Kidney capillary endothelial cell (primary cell): ENCODE measurements at places on chromosomes 5 and 9.
A peak's percentile ranks its signal among the peaks of the same experiment; 100 is the strongest.

- DNase-seq: no peak
Measured at GRCh38 chr5:107457881-107458280, 212.9 kb downstream of the EFNA5 start.

DNA sequence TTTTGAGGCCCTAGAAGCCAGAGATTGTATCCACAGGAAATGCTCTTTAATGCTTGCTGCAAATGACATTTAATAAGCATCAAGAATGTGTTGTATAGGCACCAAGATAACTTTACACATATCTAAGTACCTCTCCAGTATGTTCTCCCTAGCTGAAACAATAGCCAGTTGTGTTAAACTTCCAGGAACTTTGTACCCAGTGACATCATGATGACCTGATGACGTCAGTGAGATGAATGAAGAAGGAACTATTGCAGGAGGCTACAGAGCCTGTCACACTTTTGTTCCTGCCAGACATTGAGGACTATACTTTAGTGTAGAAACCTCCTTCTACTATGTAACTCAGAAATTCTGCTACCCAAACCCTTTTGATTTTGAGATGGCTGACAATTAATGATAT is 129.8 kb downstream of the CD180 start:
- no peak for DNase-seq

DNA sequence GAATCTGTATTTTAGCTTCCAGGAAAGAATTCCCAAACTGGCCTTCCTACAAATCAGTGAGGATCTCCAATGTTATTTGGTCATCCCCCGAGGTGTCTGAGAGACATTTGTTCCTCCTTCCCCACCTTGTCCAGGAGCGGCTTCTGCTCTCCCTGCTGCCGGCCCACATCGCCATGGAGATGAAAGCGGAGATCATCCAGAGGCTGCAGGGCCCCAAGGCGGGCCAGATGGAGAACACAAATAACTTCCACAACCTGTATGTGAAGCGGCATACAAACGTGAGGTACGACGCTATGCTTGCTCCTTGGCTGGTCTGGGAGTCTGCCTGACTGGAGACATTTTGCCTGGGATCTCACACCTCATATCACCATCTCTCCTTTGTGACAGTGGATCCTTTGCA is 160.4 kb downstream of the CFAP90 start:
- DNase-seq: no peak

GRCh38 chr9:94286116-94286515 is 27.0 kb downstream of the ZNF169 start:
- DNase-seq: no peak

DNA sequence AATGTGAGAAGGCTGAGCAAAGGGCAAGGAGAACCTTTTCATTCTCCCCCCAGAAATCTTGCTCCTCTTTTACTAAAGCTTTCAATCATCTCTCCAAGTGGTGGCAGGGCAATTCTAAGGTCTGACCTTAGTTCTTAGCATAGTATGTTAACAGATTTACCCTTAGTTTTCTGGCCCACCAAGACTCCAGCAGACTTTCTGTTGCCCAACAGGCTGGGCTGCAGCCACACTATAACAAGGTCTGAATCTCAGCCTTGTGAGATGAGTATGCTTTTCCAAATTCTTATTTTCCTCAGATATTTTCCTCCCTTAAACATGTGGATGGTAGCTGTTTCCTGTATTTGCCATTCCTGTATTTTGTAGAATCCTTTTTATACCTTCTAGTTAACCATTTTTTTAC is 69.5 kb downstream of the NIPBL start:
- no peak for DNase-seq

DNA sequence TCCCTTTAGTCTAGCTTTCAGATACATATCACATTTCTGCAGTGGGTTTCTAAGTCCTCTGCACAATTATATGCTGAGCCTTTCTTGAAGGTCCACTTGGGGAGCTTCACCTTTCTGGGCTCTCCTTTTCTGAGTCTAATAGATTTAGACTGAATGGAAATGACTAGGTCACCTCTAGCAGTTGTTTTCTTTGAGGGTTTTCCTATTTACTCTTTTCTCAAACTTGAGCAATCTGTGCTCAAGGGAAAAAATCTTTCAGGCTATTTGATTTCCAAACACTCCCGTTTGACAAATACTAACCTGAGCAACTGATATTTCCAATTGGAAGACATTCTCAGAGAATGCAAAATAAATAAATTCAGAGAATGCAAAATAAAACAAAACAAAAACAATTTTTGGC is 39.0 kb downstream of the ISOC1 start:
- DNase-seq: no peak

DNA sequence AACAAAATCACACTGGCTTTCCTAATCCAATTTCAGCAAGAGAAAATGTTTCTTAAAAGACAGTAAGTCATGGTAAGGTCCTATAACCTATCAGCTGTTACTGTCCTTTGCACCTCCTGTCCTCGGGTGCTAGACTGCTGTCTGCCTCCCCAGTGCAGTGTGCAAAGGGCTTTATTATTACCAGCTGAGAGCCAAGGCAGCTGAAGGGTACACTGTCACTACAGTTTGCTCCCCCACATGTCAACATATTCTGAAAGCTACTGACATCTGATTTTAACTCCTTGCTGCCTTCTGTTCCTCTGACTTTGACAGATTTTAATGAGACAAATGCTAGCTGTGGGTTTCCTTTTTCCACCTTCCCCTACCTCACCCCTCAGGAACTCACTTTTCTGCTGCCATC is 389.4 kb upstream of the SLC24A2 start:
- DNase-seq: no peak

DNA sequence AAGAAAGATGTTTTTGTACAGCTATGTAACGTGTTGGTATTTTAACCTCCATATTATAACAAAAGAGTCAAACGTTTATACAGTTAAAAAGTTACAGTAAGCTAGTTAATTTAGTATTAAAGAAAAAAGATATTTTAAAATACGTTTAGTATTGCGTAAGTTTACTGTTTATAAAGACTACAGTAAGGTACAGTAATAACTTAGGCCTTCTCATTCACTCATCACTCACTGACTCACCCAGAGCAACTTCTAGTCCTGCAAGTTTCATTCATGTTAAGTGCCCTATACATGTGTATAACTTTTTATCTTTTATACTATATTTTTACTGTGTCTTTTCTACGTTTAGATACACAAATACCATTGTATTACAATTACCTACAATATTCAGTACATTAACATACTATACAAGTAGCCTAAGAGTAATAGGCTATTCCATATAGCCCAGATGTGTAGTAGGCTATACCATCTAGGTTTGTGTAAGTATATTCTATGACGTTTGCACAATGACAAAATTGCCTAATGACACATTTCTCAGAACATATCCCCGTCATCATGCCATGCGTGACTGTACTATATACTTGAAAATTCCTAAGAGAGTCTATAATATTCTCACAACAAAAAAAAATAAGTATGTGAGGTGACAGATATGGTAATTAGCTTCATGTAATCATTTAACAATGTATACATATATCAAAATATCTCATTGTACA is 33.8 kb downstream of the ERP44 start:
- DNase-seq: no peak

DNA sequence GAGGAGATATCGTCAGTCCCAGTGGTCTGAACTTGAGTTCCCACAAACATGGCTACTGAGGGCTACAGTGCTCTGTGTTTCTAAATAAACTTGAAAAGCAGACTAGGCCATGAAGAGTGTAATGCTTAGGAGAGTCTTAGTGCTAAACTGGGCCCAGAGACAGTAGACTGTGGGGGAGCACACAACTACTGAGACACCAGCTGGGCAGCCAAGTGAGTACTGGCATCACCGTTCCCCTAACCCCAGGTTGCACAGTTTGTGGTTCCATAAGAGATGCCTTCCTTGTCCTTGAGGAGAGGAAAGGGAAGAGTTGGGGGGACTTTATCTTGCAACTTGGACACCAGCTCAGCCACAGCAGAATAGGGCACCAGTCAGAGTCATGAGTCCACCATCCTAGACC is 172.1 kb upstream of the DMRTA1 start:
- no peak for DNase-seq

- no peak for DNase-seq
Measured at GRCh38 chr5:149617760-149618306, 36.5 kb downstream of the ARHGEF37 start.

DNA sequence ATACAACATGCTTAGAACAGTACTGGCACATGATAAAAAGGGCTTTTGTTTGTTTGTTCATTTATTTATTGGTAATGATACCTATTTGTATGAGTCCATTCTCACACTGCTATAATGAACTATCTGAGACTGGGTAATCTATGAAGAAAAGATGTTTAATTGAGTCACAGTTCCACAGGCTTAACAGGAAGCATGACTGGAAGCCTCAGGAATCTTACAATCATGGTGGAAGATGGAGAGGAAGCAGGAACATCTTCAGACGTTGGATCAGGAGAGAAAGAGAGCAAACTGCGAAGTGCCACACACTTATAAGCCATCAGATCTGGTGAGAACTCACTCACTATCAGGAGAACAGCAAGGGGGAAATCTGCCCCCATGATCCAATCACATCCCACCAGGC is 847.7 kb downstream of the CDH18 start:
- peak; percentile 2 for DNase-seq

DNA sequence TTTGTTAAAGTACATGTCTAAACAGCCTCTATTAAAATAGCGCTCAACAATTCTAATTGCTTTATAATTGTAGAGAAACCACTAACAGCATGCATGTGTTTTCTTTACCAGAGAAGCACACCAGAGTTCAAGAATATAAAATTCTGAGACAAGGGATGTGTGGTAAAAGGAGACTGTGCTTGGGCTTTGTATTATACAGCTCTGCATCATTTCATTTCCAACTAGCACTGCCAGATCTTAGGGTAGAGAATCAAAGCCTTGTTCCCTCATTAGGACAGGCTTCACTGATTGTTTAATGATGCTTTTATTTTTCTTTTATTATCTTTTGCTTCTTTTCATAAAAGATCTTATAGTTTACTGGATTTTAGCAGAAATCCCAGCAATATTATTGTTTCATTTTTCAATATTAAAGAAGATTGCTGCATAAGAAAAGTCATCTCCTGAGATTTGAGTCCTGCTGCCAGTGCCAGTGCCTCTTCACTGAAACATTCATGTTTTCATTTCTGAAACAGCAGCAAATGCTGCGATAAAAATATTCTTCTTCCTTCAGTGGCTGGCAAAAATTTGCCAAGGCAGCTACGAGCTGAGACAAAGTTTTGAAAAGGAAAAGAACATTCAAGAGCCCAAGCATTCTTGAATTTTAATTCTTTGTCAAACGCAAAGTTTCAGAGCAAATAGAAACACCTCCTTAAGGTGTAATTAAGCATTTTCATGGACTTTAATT is 491.0 kb upstream of the PIK3R1 start:
- DNase-seq: no peak

DNA sequence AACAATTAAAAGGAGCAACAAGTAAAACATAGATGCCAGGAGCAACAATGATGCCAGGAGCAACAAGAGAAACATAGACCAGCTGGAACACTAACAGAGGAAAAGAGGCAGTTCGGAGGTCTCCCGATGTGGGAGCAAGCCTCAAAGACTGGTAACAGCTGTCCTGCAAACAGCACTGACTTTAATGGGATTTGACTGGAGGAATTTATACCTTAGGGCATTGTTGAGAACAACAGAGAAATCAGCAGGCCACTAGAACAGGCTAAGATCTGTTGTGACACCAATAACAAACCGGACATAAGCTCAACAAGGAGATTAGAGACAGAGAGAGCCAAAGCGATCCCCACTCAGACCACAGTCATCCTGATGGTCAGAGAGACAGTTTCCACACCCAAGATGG is 11.8 kb upstream of the SYK start:
- DNase-seq: no peak

DNA sequence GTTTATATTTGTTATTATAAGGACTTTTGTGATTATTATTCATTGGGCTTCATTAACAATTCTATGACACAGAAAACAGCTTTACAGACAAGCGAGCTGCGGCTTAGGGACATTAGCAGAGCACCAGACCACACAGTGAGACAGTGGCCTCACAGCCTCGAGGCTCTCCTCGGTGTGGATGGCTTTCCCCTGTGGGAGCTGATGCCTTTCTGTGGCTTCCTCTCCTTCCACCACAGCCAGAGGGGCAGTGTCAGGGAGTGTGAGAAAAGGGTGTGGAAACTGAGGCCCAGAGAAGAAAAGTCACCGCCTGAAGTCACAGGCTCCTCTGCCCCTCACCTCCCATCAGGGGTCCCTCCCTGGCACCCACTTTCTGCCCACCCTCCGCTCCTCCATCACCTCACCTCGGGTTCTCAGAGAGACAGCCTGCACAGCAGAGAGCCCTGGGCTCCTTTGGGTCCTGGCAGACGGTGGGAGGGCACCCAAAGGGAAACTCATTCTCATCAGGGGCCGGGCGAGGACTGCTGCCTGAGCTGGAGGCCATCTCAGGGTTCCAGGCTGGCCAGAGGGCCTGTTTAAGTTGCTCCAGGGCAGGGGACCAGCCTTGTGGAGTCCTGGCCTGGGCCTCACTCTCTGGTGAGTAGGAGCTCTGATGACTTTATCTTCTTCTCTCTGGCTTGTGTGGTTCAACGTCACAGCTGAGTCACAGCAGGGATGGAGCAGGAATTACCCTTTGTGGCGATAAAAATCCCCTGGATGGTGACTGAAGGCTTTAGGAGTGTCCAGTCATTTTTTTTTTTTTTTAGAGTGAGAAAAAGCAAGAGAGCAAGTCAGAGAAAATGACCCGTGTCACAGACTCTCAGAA is 830 bp downstream of the TRAF1 start:
- peak; percentile 21 for DNase-seq

DNA sequence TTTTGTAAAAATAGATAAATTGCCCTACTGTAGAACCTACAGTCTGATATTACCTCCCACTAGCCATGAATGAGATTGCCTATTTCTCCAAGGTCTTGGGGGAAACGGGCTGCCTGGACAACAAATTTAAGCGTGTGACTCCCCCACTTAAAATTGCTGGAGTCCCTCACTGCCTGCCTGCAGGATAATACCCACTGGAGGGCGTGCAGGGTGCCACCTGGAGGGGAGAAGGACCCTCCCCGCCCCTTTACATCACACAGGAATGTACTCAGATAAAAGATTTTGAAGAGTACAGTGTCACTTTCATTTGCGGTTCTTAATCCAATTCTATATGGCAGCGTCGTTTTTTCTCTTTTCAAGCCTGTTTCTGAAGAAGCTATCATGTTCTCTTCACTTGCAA is 6.2 kb upstream of the TRIM7 start:
- no peak for DNase-seq

GRCh38 chr5:50299896-50300295 is 141.2 kb downstream of the EMB start:
- no peak for DNase-seq
